ENCODE measurements at places on chromosomes 2 and 18.

- DNase-seq: no peak
Observed at GRCh38 chr2:164757934-164758695, 83.5 kb downstream of the COBLL1 start.

GRCh38 chr2:231666171-231667095 lies 41.9 kb upstream of the PTMA start:
- peak; percentile 74 for DNase-seq

DNA sequence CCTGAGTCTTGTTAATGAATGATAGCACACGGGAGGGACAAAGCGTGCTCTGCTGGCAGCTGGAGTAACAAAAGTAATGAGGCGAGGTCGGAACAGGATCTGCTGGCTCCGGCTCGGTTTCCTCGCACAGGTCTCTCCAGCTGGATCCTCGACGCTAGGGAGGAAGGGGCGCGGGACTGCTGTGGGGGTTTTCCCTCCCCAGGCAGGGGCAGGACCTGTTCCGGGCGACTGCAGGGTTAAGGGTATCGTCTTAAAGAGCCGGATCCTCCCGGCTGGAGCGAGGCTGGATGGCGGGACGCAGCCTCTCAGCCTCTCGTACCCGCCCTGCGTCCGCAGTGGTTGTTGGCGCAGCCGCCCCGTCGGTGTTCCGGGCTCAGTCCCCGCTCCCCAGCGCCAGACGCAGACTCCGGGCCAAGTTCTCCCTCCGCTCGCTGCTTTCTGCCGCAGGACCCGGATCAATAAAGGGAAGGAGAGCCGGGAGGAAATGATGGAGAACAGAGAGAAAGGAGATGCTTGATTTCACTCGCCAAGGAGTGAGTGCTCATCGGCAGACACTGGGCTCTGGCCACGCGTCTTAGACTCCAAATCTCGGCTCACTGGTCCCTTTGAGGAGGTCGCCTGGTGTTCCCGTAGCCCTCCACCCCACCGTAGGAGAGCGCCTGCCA lies 1.1 kb upstream of the LIPG start:
- no peak for DNase-seq

GRCh38 chr18:6940451-6940850 lies 177.1 kb downstream of the LAMA1 start:
- no peak for DNase-seq

Measured in Kasumi-1 (cell line).